ENCODE measurements at places on chromosomes 5 and 9.

- DNase-seq: no peak
Measured at GRCh38 chr9:137228506-137228967, 1.2 kb downstream of the RNF224 start.

- no peak for DNase-seq
Measured at GRCh38 chr9:85001925-85002324, 332.4 kb downstream of the NTRK2 start.

DNA sequence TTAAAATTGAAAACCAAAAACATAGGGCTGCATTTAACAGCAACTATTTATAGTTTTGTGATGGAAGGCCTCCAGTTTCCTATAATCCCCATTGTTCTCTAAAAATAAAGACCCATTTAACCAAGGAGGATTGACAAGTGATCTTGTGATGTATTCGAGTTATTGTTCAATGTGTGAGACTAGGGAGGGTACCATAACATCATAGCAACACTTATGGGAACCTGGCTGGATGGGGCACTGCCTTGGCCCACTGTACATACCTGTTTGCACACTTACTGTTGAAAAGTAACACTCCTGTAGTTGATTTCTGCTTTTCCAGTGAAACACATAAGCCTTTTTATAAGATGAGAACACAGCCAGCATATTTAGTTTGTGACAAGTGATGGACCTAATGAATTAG, 32.3 kb downstream of the MACIR start:
- DNase-seq: no peak

GRCh38 chr5:179812135-179812825, 5.6 kb upstream of the MGAT4B start:
- no peak for DNase-seq

All from activated gamma-delta T cell treated with anti-CD3 and anti-CD28 coated beads, Interleukin-2, amount 50 U/mL, for 16 hours (primary cell).